Left lung (tissue), 14 donors: ENCODE measurements at places on chromosomes 11 and 22. TPM values are rescaled to one million over a fixed set of nuclear protein-coding genes. Genes with fewer than 3 reads are reported as not detected.
A peak's percentile ranks its signal among the peaks of the same experiment; 100 is the strongest.

- no peak for DNase-seq
These were observed 217.9 kb downstream of the DSCAML1 start for GRCh38 chr11:117579161-117579560.

DNA sequence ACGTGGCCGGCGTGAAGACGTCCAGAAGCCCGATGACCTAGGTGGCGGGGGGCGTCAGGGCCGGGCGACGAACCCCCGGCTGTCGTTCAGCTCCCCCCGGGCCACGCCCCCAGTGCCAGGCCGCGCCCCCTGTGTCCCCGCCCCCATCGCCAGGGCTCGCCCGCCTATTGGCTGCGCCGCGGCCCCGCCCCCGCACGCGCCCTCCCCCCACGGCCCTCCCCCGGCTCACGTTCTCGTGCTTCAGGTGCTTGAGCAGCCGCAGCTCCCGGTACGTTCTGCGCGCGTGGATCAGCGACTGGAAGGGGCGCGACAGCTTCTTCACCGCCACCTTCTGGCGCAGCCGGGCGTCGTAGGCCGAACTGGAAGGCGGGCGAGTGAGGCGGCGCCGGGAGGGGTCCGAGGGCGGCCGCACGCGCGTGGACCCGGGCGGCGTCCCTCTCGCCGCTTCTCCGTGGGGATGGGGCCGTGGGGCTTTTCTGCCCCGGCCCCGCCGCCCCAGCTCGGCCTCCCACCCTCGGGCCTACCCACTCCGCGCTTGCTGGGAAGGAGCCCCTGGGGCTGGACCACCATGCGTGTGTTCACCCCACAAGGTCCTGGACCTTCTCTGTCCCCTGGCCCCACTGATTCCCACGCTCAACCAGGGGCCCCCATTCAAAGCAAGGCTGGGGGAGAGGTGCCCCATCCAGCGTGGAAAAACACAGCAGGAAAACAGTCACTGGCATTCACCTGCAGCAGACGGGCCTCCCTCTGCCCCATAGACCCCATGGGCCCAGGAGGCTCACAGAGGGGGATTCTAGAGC, 2.4 kb downstream of the MAPK11 start:
- DNase-seq: no peak

GRCh38 chr11:63491636-63492372, 837 bp upstream of the PLAAT5 start:
- no peak for DNase-seq

DNA sequence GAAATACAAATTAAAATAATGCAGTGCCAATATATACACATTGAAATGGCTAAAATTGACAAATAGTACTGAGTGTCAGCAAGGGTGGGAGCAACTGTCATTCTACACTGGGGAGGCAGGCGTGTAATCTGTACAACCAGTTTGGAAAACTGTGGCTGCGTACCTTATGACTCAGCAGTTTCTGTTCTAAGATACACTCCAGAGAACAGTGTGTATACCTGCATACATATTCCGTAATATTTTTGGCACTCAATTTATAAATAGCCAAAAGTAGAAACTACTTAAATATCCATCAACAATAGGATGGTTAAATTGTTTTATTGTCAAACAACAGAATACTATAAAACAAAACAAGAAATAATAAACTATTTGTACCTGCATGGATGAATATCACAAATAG, 57.6 kb downstream of the RNF169 start:
- no peak for DNase-seq

DNA sequence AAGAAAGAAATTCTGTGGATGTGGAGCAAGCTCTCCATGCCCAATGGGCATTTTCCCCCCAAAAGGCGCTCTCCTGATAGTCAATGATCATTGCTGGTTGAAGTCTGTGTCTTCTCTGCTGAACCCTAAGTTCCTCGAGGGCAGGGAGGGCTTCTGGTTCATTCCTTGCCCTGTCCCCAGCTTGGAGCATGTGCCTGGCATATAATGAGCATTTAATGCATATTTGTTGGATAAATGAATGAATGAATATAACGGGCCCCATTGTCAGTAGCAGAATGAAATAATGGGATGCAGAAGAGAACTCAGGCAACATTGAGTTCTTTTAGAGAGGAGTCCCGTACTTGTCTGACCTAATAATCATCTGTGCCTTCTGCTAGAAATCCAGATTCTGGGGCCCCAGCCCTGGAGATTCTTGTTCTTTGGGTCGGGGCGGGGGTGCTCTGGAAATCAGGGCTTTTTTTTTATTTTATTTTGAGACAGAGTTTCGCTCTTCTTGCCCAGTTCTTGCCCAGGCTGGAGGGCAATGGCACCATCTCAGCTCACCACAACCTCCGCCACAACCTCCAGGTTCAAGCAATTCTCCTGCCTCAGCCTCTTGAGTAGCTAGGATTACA, 64.4 kb downstream of the CD82 start:
- DNase-seq: no peak

- DNase-seq: no peak
These were observed 320.9 kb upstream of the CCDC179 start for GRCh38 chr11:23181022-23181807.

DNA sequence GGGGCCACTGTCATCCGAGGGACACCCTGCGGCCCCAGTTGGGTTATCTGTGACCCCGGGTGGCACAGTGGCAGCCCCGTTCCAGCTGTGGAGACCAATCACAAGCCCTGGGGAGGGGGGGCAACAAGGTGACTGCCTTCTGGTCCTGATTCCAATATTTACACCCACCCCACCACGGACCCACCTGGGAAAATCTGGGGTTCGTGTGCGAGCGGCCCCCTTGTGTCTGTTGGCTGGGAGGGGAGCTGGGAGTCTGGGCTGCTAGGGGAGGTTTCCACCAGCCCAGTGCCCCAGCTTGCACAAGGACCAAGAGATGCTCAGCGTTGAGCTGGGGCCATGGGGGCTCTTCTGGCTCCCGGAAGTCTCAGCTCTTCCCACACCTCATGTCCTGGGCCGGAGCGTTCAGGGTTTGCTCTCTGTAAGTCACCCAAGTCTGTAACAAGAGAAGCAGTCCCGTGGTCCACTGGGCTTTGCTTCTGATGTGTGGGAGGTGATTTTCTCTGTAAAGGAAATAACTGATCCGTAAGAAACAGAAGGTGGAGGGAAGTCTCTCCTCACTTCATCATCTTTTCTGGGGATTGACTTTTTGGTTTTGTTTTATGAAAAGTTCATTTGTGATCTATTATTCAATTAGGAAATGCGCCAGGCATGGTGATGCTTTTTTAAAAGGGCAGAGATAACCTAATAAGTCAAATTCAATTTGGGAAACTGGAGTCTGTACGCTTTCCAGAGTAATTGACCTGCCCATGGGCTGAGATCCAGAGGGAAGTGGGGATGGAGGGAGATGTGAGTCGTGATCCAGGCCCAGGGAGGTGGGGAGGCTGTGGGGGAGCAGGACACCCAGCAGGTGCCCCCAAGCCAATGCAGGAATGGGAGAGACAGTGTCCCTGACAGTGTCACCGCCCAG, 22.4 kb upstream of the GAL start:
- DNase-seq: no peak

- DNase-seq: no peak
These were observed 47.7 kb upstream of the GAB2 start for GRCh38 chr11:78465169-78465942.

DNA sequence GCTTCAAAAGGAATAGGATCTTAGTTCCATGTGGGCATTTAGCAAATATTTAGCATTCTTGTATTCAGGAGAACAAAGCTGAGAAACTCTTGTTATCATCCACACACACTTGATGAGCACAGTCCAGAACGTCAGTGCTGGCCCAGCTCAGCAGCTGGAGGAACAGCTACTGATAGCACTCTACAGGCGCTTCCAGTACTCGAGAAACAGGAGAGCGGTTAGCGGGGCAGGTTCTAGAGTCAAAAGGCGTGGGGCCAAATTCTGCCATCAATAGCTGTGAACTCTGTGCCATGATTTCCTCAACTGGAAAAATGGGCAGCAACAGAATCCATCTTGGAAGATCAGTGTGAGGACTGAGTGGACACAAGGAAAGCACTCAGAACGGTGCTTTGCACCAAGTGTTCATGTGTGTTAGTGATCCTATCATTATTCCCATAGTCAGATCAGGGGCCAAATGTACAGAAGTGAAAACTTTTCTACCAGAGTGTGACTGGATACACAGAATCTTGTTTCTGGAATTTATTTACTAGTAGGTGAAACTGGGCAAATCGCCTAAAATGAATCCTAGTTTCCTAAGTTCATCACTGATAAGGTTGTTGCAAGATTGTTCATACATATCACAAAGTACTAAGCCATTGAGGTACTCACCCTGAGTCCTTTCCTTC, 3.2 kb downstream of the JOSD1 start:
- no peak for DNase-seq

DNA sequence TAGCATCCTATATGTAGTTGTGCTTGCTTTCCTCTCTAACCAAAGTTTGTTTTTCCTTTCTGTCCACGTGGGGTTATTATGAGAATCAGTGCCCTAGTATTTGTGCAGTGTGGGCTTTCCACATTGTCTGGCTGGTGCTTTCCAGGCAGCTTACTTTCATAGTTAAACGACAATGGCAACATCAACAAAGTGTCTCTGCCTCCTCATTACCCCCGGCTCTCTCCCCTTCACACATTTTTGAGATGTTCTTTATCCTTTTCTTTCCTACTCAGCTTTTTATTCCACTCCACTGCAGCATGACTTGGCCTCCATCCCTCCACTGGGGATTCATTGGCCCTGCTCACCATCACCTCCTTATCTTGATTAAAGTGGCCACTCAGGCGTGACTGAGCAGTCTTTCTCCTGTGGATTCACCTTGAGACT, 19.1 kb downstream of the SPECC1L start:
- DNase-seq: no peak

DNA sequence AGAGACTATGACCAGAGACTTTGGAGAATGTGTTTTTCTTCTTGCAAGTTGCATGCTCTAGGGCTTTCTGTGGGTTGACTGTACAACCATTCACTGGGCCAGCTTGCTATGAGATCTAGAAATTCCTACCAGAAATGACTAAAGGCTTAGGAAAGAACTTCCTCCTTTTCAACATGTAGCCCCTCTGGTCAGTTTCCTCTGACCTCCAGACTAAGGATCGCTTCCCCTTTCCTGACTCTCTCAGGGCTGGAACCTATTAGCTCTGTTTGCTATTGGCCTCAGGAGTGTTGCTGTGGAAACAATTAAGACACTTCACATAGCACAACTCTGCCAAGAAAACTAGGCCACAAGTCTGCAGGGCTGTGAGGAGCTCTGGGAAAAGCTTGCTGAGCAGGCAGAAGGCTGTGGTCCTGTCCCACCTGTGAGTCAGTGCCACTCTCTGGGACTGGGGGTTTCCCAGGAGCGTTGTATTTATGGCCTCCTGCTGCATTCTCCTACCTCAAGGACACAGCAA, 10.7 kb downstream of the CRY2 start:
- DNase-seq: peak; percentile 84

DNA sequence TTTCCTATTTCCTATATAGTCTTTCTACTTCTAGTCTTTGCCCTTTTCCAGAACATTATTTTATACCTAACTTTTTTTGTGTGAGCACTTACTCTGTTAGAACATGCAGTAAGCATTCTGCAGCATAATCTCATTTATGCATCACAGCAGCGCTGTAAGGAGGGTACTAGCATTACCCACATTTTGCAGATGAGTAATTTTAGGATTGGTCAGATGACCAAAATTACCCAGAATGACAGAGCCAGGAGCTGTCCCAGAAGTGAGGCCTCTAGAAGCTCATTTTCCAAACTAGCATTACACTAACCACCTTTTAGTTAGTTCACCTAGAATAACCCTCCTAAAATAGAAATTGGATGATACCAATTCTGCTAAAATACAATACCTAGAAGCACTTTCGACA, 47.1 kb upstream of the ARHGAP32 start:
- DNase-seq: no peak

DNA sequence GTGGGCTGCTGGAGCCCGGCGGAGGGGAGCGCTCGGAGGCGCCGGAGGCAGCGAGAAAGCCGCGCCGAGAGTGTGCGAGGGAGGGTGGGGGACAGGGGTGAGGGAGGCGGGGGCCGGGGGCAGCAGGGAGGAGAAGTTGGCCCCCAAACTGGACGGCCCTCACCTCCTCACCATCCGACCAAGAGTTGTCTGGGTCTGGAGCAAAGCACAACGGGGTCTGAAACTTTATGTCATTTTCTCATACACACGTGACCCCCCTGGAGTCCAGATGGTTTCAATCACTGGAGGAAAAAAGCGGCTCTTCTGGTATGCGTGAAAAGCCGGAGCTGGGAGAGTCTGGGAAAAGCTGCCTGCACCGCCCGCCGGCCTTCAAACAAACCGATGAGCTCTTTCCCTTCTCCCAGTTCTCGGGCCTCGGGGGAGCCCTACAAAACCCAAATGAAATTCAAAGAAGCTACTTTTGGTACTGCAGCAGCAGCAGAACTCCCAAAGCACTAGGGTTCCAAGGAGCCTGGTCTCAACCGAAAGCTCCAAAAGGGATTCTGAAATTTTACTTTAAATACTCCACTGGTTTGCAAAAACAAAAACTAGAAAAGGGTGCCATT, 39.7 kb upstream of the AKIP1 start:
- DNase-seq: peak; percentile 66

- DNase-seq: no peak
These were observed 11.0 kb upstream of the CACNA1I start for GRCh38 chr22:39559456-39560105.

DNA sequence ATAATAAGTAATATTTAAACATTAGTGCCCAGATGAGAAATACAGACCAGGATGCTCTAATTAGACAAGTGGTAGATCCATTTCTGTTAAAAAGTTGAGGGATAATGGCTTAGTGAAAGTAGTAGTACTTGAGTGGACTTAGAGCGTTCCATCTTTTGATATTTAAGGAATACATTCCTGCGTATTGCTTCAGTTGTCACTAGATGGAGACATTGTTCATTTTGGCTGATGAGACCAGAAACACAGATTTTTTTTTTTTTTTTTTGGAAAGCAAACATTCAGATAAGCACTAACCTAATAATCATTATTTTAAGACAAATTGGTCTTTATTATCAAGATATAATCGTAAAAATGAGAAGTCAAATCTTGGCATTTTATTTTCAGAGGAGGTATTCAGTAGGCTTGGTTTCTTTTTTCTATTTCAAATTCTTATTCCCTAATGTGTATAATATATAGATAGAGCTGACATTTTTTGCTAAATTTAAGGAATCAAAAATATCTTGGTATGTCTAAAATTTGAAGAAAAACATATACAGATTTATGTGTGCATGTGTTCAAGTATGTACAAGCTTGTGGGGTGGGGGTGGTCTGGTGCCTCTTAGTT, 92.9 kb downstream of the DYNC2H1 start:
- DNase-seq: peak; percentile 20

GRCh38 chr11:70126494-70126893, 48.4 kb downstream of the ANO1 start:
- no peak for DNase-seq

GRCh38 chr22:49979587-49980264, 19.2 kb downstream of the PIM3 start:
- DNase-seq: no peak

APOBEC3A gene
- total RNA-seq: 2.4 TPM

RIMBP3C gene
- total RNA-seq: 0.17 TPM

SLC15A3 gene
- total RNA-seq: 96.4 TPM

CRYBB2 gene
- not detected for total RNA-seq

TRIM49 gene
- not detected for total RNA-seq

AIFM3 gene
- total RNA-seq: 6.0 TPM

MRGPRG gene
- not detected for total RNA-seq

DBX1 gene
- total RNA-seq: not detected
